ENCODE measurements at places on chromosomes 6 and 20.

DNA sequence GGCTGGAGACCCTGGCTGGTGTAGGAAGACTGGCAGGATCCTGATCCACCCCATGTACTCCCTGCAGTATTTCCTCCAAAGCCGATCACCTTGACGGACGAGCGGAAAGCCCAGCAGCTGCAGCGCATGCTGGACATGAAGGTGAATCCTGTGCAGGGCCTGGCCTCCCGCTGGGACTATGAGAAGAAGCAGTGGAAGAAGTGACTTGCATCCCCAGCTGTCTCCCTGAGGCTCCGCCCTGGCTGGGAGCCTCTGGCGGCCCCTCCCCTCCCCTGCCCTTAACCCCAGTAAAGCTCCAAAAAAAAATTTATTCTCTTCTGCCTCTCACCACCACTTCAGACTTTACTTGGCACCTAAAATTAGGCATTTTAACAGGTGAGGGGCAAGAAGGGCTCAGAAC is 7.0 kb downstream of the COX4I2 start:
- DNase-seq = no peak

DNA sequence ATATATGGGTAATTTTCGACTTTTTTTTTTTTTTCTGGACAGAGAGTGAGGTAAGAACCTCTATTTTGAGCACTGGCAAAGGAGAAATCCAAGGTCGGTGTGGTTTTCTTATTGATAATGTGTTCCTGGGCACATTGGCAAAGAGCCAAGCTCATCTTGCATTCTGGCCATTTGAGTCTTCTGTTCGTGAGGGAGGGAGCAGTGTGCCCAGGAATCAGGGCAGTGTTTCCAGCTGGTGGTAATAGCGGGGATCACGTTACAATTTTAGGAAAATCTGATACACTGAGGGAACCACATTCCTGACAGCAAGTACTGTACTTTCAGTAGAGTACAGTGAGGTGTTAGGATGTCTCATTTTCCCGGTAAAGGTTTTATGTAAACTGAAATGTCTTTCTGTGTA is 442.3 kb upstream of the MAP3K7 start:
- no peak for DNase-seq

DNA sequence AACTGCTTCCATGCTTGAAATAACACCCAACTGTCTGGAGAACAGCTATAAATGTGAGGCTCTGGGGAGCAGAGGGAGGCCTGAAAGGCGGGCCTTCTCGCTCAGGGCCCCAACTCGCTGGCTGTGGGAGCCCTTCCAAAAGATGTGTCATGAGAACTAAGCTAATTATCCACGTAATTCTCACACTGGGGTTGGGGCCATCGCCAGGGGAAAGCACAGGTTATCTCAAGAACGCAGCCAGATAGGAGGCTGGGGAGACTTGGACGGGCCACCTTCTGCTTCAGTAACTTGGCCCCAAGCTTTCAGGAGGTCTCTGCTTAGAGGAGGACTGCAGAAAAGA is 1.6 kb downstream of the PXDC1 start:
- DNase-seq = no peak

DNA sequence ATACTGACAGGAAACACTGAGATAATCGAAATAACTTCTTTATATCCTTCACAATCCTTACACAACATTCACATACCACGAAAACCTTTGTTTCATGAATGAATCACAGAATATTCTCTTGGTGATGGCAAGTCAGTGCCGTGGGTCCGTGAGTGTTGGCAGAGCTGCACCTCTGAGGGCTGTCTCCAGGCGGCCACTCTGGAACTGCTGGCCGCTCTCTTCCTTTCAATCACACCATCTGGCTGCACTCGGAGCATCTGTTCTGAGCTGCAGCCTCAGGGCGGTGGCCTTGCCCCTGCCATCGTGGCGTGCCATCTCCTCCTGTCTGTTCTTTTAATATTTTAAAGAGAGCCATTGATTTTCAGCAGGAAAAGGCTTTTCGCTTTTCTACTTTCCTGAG is 129.4 kb upstream of the AFDN start:
- no peak for DNase-seq

DNA sequence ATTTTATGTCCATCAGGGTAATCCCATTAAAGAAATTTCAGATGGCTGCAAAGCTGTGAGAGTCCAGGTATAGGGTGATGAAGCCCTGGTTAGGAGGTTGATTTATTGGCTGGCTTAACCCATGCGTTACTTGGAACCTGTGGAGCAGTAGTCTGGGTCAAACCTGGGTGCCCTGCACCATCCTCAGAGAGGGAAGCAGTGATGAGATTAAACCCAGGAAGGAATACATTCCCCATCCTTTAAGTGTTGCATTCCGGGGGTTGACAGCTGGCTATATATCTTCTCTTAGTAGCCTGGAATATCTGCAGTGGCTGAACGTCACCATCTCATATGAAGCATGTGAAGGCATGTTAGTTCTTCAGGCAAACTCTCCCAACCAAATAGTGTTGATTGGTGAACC is 44.9 kb upstream of the JAG1 start:
- no peak for DNase-seq

GRCh38 chr20:37774156-37774555 is 80.3 kb downstream of the CTNNBL1 start:
- DNase-seq = no peak

- no peak for DNase-seq
These were observed 202.3 kb downstream of the GMDS start for GRCh38 chr6:2042956-2043648.

- DNase-seq = no peak
These were observed 6.0 kb downstream of the SRC start for GRCh38 chr20:37351689-37352607.

GRCh38 chr20:48803176-48804053 is 24.4 kb downstream of the PREX1 start:
- no peak for DNase-seq

- DNase-seq = no peak
These were observed 28.0 kb upstream of the ZNF217 start for GRCh38 chr20:53621482-53622246.

GRCh38 chr6:145885431-145885830 is 70.8 kb upstream of the FBXO30 start:
- no peak for DNase-seq

- no peak for DNase-seq
These were observed 18.0 kb downstream of the GLO1 start for GRCh38 chr6:38684904-38685303.

Data from cortex of kidney (tissue), 1 donor.